ENCODE measurements at places on chromosomes 2 and 18. TPM values are rescaled to one million over a fixed set of nuclear protein-coding genes. Genes with fewer than 3 reads are reported as not detected.

Gene SLC23A3
- total RNA-seq, result 1.0 TPM

GRCh38 chr2:68302281-68302875 lies 17.4 kb downstream of the CNRIP1 start:
- no peak for DNase-seq

- no peak for DNase-seq
Observed at GRCh38 chr2:224793946-224794345, 77.8 kb upstream of the CCDC195 start.

Gene CACNB4
- total RNA-seq, result 0.75 TPM

- DNase-seq, result no peak
Observed at GRCh38 chr2:70719231-70719630, 48.8 kb downstream of the ADD2 start.

DNA sequence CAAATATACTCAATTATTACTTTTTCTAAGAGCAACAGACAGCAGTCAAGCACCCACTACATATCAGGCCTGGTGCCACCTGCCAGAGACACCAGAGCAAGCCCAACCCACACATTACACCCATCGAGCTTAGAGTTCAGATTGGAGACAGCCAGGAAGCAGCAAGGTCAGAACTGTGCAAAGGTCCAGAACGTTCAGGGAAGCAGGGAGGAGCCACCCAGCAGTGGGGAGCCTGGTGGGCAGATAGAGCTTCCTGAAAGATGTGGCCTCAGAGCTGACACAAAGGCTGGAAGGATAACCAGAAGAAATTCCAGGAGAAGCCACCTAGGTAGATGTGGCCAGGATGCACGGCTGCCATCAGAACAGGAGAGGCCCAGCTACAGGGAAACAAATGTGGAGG lies 440.5 kb upstream of the ID2 start:
- DNase-seq, result no peak

Gene WDR75
- 49.7 TPM for total RNA-seq

- DNase-seq, result peak; percentile 86
Observed at GRCh38 chr2:28250006-28250405, 142.7 kb upstream of the FOSL2 start.

DNA sequence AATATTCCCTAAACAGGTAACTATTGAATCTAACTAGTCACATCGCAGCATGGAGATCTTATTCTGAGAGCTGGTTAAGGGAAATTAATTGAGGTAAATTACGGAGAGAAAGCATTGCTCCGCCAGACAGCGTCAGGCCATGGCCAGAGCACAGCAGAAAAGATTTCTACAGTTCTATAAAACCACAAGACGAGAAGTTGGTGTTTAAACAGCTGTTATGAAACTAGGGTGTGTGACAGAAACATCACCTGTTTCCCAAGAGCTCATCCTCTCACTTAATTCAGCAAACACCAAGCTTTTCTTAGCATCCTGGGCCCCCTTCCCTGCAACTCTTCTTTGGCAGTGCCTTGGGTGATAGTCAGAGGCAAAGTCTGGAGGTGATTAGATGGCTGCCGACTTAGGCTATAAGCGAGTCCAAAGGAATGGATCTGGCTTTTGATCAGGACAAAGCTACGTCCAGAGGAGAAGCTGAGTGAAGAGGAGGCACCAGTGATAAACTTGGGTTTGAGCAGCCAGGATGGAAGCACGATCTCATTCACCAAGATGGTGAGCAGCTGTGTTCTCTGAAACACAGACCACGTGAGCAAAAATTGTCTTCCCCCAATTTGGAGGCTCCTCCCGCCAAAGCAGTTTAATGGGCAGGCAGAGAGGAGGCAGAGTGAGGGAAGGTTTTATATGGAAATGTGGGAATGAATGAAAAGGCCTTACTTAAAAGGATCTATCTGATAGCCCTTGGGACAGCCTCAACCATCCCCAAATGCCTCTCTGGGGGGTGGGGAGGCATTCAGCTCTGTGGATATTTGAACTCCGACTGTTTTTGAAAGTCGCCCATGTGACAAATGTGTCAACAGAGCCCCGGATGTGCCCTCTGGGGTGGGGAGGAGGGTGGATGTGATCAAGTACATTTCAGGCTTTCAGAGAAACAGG lies 57.8 kb downstream of the PKDCC start:
- DNase-seq, result no peak

Gene ST6GAL2
- 1.4 TPM for total RNA-seq

Gene GRP
- total RNA-seq, result not detected

GRCh38 chr2:11154923-11155380 lies 315 bp upstream of the SLC66A3 start:
- peak; percentile 77 for DNase-seq

Gene GNAL
- 0.87 TPM for total RNA-seq

- DNase-seq, result peak; percentile 27
Observed at GRCh38 chr2:218292048-218293014, at the start of gene TMBIM1. Gene TMBIM1 (minus strand): TSS chr2:218292503. CDS start chr2:218282141, 10,362 bp downstream.

DNA sequence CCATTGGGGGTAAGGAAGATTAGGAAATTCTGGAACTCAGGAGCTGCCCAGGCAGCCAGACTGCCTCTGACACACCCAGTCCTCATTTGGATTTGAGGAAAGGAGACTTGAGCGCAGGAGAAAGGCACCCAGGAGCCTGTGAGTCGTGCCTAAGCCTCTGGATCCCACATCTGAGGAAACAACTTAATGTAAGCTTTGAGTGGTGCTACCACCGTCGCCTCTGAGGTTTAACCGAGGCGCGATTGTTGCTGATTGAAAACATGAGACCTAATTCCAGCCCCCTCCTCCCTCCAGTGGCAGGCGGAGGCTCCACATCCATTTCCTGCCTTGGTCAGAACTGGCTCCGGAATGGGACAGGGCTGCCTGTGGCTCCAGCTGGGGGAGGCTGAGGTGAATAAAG lies 176.7 kb upstream of the PKDCC start:
- DNase-seq, result no peak

DNA sequence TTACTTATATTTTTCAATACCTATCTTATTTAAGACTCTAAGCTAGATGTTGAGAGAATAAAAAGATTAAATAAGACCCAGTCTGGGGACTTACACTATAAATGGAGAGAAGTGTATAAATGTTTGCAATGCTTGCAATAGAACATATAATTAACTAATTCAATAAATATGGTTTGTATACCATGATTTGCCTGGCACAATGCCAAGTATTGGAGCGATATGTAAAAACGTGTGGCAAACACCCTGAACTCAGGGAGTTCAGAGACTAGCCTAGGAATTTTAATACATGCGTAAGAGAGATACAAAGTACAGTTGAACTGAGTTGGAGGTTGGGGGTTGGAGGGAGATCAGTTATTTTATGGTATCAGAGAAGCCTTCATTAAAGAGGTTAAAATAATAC lies 251.8 kb upstream of the DDX18 start:
- DNase-seq, result no peak

DNA sequence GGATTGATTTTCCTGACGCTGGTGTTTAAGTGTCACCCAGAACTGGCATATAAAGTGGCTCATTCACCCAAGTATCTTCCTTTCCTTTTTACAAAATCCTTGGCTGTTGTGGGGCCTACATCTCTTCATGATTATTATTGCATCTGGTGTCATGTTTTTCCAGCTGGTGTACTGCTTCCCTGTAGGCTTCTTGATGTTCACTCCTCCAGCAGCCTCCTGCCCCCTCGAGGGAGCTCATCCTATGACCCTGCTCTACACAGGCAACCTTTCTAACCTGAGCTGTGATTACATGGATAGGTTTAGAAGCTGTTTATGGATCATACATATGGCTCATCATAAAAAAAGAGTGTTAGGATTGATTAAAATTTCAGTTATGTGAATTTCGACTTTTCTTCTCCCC lies 12.4 kb upstream of the AGPS start:
- no peak for DNase-seq

DNA sequence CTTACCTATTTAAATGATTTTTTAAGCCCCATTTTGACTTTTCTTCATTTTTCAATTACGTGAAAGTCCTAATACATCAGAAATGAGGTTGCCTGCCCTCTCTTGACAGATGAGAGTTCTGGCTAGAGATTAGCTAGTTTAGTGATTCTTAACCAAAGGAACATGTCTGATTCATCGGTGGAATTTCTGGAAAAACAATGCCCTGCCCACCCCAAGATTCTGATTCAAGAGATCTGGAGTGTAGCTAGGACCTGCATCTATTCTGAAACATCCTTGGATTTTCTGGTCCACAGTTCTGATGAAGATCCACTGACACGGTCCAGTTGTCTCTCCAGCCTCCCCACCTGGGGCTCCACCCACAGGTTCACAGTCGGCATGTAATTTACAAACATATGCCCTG lies 111.2 kb downstream of the KLF7 start:
- peak; percentile 80 for DNase-seq

DNA sequence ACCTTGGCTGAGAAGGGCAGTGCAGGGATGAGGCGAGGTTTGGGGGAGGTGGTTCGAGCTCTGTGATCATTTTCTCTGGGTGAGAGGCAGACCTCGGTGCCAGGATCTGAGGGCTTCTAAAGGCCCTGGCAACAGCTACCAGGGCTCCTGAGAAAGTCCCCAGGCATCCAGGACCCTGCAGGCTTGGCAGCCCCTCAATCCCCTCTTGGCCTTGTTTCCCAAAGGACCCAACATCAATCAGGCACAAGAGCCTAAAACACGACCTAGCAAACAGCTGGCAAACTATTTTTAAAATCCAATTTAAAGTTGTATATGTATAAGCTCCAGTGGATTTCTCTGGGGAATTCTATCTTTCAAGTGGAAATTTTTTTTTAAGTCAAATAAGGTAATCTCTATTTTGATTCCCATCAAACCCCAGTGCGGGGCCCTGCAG lies 15.0 kb upstream of the MAT2A start:
- no peak for DNase-seq

Gene DLGAP1
- total RNA-seq, result 7.2 TPM

- DNase-seq, result no peak
Observed at GRCh38 chr2:183799761-183800160, 675.5 kb downstream of the NUP35 start.

GRCh38 chr2:113980946-113981345 lies 91.1 kb downstream of the ACTR3 start:
- no peak for DNase-seq

DNA sequence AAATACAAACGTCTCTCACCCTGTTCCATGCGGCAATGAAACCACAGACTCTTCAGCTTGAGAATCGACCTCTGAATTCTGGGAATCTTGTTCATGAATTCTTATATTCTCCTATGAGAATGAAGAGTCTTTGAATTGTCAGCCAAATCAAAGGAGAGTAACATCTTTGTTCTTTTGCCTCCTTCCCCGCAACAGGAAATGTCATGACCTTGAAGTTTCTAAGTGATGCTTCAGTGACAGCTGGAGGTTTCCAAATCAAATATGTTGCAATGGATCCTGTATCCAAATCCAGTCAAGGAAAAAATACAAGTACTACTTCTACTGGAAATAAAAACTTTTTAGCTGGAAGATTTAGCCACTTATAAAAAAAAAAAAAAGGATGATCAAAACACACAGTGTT lies 21.8 kb downstream of the TNFAIP6 start:
- DNase-seq, result peak; percentile 13

All from renal cortical epithelial cell (primary cell).